ENCODE measurements at places on chromosomes 5 and 9.

- DNase-seq = no peak
These were observed 14.9 kb upstream of the SPATA24 start for GRCh38 chr5:139418793-139419192.

DNA sequence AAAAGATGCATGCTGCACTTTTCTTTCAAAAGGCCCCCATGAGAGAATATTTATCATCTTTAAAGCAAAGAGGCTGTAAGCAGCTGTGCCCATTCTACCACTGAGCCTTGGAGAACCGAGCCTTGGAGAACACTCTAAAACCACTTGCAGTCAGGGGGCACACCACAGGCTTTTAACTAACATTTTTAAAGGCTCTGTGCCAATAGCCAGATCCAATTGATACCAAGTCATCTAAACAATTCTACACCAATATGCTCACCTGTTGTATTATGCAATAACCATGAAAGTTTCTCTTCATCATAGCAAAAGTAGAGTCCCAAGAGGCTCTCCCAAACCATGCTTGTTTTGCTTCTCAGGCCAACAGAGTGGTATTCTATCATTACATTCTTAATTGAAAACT lies 1090.5 kb upstream of the SEMA6A start:
- no peak for DNase-seq

DNA sequence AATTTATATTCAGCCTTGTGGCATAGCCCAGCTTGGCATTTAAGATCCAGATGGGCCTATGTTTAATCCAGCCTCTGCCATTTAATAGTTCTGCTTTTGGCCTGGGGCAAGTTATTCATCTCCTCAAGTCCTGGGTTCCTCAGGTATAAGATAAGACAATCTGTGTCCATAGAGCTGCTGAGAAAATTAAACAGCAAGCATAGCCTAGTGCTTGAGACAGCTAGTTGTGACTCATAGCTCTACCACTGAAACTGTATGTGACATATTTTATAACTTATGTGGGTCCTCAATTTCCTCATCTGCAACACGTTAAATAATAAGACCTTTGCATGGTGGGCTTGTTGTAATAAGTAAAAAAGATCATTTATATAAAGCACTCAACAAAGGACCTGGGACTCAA lies 53.3 kb upstream of the ATP10B start:
- no peak for DNase-seq

DNA sequence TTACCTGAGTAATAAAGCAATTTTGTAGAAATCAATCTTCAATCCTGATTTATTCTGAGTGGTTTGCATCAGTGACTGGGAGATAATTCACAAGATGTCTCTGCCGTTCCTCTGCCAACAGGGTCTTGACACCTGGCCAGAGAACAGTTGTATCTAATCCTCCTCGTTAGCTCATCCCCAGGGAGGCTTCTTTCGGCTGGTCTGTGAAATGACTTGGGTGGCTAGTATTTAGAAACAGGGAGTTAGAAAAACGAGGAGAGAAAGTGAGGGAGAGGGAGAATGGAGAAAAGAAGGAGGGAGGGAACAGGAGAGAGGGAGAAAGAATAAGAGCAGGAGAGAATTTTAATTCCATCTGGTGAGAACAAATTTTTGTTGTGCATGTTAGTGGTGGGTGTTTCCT lies 600.2 kb upstream of the TLE4 start:
- DNase-seq = no peak

GRCh38 chr5:24325306-24325832 lies 319.4 kb downstream of the CDH10 start:
- no peak for DNase-seq

DNA sequence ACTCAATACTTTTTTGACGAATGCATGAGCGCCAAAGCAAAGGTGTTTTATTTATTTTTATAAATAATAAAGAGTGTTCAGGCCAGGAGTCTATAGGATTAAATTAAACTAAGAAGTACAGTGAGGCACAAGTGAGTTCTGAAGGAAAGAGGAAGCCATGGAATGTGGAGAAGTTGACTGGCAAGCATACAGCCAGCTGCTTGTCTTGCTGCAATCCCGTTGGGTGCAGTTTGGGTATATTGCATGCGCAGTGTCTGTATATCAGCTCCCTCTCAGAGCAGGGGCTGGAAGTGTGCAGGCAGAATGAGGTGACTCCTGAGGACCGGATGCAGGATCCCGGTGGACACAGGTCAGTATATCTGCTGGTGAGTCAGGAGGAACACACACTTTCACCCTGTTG lies 315.6 kb downstream of the ZSWIM6 start:
- DNase-seq = no peak

GRCh38 chr5:78492224-78492623 lies 131.8 kb downstream of the SCAMP1 start:
- no peak for DNase-seq

- no peak for DNase-seq
These were observed 12.4 kb downstream of the FAM200C start for GRCh38 chr5:160387445-160387844.

DNA sequence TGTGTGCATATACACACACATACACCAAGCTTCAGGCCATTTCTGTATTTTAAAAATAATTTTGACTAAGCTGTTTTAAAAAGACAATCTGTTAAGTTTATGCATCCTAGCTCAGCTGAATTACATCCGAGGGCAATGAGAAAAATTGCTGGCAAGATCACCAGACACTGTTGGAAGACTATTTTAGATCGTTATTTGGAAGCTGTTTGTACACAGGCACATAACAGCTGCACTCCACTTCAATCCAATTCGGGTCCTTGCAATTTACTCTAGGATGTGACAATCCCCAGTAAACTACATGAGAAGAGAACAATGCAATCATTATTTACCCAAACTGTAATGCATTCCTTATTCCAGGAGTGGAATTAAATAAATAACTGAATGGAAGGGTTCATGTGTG lies 79.3 kb upstream of the RASA1 start:
- peak; percentile 45 for DNase-seq

- peak; percentile 41 for DNase-seq
These were observed 892.1 kb downstream of the TLE1 start for GRCh38 chr9:80797101-80797829.

GRCh38 chr5:150559701-150560100 lies 51.8 kb downstream of the NDST1 start:
- DNase-seq = no peak

GRCh38 chr5:28077291-28078240 lies 1039.2 kb upstream of the CDH9 start:
- no peak for DNase-seq

DNA sequence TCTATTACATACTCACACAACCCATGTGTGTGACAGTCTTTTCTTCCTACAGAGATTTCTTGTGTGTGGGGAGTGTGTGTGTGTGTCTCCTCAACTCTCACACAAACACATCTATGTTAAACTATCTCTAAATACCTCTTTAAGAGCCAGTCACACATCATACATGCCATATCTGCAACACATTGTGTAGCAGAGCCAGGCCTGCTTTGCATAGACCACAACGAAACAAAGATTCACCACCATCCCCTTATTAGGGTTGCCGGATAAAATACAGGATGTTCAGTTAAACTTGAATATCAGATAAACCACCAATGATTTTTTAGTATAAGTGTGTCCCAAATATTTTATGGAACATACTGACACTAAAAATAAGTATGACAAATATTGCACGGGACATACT lies 2.3 kb downstream of the FAM170A start:
- DNase-seq = no peak

GRCh38 chr9:38699337-38699736 lies 20.6 kb downstream of the FAM240B start:
- no peak for DNase-seq

- no peak for DNase-seq
These were observed 62.1 kb downstream of the SEMA5A start for GRCh38 chr5:9483779-9484178.

DNA sequence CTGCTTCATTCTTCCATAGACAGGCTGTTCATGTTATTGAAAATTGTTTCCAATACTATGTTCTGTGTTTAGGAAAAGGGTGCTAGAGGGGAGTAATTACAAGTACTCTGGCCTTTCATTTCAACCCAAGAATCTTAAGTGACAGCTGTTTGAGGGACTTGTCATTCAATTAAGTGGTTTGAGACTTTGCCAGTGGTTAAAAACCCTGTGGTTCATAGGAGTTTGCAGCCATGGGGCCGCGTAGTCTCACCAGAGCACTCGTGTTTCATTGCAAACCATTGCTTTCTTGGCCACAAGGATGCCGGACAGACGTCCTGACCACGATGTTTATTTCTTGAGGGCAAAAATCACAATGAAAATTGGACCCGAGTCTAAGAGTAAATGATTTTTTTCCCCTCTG lies 248.8 kb downstream of the NNT start:
- DNase-seq = no peak

DNA sequence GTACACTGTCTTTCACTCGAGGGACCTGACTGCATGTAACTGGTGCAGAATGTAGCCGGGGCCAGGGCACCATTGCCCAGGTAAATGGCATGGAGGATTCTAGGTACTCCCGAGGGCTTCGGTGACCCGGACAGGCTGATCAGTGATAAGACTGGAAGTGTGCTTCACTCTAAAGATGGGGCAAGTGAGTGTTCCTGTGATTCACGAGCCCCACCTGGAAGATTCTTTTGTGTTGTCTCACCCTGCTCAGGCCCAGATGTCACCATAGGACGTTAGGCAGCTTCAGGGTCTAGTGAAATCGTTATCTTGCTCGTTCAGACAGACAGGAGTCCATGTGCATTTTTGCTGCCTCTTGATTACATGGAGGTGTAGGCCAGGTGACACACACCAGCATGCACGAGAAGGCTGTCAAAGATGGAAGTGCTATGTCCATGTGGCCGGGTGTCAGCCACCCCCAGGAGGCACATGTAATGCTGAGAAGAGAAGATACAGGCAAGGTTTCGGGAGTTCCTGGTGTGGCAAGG lies 73.9 kb downstream of the WNK2 start:
- DNase-seq = no peak

DNA sequence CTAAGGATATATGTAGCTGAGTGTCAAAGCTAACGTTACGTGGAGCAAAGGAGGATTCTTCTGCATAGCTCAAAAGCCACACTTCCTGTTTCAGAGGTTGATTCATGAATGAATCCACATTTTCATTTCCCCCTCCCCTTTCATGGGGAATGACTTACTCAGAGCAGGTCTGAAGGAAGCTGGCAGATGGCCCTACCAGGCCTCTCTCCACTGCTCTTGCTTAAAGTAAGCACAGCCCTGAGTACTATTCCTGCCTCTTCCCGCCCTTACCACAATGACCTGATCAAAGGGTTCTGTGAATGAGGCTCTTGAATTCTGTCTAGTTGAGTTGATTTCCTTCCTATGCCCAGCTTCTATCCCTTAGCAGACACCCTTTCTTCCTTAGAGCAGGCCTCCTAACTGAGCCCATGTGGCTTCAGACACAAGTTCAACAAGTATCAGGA lies 6.3 kb downstream of the IGIP start:
- peak; percentile 68 for DNase-seq

DNA sequence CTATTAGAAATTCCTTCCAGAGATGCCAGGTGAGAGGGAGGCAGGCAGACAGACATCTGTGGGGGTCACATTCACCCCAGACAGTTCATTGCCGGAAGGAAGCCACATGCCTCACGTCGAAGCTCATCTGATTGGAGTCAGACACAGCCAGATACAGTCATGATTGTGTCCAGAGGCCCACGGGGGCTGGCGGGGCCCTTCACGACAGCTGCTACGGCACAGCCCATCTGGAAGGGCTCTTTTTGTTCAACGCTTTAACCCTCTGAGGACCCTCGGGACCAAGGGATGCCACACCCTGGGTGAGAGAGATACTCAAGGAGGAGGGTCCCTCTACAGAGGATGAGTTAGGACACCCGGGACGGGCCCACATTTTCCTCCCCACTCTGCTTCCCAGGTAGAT lies 31.9 kb upstream of the GABRP start:
- DNase-seq = no peak

GRCh38 chr5:6090838-6091237 lies 287.5 kb downstream of the MED10 start:
- DNase-seq = no peak

DNA sequence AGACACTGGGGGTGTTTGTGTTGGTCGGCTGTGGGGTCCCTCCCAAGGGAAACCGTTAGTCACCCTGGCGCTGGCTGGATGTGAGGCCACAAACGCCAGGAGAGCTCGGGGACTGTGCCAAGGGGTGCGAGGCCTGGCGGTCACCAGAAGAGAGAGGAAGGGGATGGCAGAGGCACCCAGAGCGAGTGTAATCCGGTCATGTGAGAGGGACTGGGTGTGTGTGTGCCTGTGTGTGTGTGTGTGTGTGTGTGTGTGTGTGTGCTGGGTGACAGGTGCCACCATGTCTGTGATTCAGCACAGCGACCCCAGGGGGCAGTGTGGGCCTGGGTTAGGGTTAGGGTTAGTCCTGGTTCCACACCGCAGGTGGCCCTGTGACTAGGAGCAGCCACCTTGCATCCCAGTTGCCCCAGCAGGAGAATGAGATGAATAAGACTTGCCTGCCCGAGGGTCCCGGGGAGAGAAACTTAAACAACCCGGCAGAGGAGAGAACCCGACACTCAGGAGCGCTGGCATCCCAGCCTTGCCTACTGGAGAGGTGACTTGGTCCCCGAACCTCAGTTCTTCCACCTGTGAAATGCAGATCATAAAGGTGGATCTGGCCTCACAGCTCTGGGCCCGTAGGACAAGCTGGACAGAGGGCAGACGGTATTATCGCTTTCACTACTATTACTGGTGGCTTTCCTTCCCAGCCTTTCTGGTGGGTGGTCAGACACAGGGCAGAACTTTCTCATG lies 1.4 kb upstream of the ADAMTSL2 start:
- DNase-seq = no peak

- no peak for DNase-seq
These were observed 14.1 kb upstream of the INIP start for GRCh38 chr9:112731971-112732370.

DNA sequence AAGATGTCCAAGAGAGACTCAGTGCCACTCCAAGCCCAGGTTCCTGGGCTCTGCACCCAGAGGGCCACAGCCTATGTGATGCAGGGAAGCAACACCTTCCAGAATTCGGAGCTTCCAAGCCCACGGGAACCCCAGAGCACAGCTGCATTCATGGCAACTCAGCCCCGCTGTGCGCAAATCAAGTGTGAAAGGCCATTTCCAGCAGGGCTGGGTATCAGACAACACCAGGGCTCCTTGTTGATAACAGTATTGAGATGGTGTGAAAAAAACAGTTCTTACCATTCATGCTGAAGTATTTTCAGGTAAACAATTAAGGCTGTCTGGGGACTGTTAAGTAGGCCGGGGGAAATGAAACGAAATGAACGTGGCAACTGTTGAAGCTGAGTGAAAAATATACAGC lies 10.1 kb downstream of the ROR2 start:
- DNase-seq = no peak

- no peak for DNase-seq
These were observed 8.1 kb downstream of the ARL15 start for GRCh38 chr5:54302267-54302687.
